NCI-H1105 treated with DMSO at 0.1 percent for 48 hours (cell line): ENCODE measurements at places on chromosomes 11 and 22.
A peak's percentile ranks its signal among the peaks of the same experiment; 100 is the strongest.

DNA sequence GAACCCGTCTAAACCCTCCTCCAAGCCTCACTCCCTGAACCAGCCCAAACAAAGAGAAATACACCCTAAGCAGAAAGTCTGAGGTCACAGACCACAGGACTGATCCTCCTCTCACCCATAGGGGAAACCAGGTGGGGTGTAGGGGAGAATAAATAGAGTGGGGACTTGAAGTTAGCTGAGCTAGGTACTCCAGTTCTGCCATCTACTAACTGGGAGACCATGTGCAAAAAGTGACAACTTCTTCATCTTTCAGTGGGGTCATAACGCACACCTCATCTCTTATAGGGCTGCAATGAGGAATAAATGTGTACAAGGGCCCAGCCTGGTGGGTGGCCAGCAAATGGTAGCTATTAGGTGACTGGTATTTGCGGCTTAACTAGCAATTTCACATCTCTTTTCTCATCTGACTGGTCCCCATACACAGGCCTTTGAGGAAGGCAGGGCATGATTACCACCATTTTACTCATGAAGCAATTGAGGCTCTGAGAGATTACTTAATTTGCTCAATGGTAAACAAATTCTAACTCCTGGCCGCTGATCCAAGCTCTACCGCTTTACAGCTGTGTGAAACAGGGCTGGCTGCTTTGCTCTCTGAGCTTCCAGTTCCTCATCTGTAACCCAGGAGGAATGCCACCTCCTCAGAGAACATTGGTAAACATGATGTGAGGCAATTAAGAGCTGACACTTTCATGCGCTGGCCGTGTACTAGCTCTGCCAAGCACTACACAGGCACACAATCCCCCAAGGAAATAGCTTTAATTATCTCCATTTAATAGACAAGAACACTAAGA is 16.6 kb downstream of the TBC1D10A start:
- no peak for DNase-seq

DNA sequence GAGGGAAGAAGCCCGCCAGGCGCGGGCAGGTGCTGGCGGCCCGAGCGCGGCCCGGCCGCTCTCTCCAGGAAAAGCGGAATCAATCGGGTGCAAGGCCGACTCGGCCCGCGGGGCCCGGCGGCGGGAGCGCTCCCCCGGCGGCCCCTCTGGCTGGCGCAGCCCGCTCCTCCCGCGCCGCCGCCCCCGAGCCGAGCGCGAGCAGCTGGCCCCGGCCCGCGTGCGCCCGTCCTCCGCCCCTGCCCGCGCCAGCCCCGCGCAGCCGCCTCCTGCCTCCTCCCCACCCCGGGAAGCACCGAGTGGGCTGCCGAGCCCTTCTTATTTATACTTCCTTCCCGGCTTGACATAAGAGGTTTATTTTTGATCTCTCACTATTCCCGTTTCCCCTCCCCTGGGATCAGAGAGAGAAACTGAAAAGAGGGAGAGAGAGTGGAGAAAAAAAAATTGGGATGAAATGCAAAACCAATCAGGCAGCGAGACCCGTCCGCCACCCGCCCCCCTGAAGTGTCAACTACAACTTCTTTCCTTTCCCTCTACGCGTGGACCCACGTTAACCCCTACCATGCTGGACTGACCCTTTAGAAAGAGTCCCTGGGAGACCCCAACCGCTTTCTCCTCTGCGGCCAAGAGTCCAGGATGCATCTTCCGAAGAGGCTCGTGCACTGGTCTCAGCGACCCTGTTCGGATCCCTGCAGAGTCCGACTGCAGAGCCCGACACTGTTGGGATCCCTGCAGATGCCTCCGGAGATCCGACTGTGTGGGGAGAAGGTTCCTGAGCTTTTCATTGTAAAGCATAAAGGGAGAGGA is at the start of gene ADAMTS8:
Gene ADAMTS8, minus strand, starts transcription at position 294 of the 804 bp plus-strand sequence. CDS start 323 bp downstream, outside the sequence.
- DNase-seq = peak; percentile 43

- DNase-seq = no peak
Measured at GRCh38 chr11:118104491-118104890, 17.7 kb upstream of the SMIM35 start.

GRCh38 chr11:119417726-119418540 is 5.0 kb downstream of the THY1 start:
- no peak for DNase-seq

- DNase-seq = peak; percentile 72
Measured at GRCh38 chr11:8068605-8069221, 12.3 kb upstream of the TUB start.

DNA sequence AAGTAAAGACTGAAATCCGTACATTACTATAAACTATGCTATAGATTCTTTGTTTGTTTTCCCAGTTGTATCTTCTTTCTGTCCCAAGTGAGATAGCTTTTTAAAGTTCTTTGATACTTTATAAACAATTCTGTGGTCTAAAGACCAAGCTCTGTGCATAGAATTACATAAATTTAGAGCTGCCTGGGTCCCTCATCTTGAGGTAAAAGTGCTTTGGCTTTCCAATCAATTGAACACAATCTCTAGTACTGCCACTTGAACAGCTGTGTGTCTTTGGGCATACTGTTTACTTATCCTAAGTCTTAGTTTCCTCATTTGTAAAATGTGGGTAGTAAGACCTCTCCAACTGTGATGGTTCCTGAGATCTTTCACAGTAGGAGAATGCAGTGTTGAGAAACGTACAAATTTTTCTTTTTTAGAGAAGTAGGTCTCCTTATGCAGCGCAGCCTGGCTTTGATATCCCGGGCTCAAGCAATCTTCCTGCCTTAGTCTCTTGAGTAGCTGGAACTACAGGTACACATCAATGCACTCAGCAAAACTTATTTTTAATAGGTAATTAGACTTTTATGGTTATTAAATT is 2.5 kb upstream of the EED start:
- no peak for DNase-seq

DNA sequence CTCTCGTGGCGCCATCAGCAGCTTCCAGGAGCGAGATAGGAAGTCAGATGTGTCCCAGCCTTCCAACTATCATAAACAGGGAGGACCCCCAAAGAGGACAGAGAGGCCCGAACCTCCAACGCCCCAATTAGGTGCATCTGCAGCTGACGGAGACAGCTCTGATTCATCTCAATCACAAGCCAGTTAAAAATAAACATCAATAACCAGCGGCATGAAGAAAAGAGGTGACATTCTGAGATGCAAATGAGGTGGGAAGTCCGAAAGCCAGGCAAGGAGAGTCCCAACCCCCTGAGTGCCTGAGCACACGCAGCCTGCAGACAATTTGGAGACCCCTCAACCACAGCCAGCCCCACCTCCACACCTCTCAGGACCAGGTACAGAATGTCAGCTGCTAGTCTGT is 28.1 kb upstream of the IGSF9B start:
- no peak for DNase-seq

- DNase-seq = no peak
Measured at GRCh38 chr11:67354075-67355022, 1.0 kb upstream of the POLD4 start.

DNA sequence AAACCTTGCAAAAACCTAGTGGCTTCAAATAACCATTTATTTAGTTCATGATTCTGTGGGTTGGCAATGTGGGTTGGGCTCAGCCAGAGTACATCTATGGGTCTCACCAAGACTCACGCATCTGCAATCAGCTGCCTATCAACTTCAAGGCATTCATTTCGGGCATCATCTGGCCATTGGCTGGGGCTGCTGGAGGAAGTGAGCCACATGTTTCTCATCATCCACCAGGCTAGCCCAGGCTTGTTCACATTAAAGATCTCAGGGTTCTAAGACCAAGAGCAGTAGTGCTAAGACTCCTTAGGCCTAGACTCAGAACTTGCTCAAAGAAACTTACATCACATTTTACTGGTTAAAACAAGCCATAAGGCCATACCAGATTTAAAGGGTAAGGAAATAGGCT is 478.9 kb upstream of the ARHGAP42 start:
- DNase-seq = no peak

DNA sequence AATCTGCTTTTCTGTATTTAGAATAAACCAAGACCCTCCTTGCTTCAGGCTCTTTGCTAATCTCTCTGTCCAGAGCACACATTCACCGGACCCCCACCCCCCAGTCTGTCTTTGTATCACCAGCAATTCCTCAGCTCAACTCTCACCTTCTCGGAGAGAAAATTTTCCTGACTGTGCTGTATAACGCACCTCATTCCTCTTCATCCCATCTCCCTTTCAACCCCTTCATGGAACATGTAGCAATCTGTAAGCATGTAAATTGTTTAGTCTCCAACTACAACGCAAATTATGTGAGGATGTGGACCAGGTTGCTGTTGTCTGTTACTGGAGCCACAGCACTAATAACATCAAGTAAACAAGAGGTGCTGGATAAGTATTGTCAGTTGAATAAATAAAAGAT is 349.8 kb downstream of the DCDC1 start:
- no peak for DNase-seq

- no peak for DNase-seq
Measured at GRCh38 chr11:2325123-2325522, 23.3 kb downstream of the TSPAN32 start.

GRCh38 chr11:36425561-36426081 is 84.5 kb downstream of the TRAF6 start:
- peak; percentile 7 for DNase-seq

GRCh38 chr22:24026056-24026455 is 15.0 kb downstream of the CABIN1 start:
- no peak for DNase-seq

GRCh38 chr11:118820412-118821357 is 29.7 kb upstream of the DDX6 start:
- peak; percentile 10 for DNase-seq

DNA sequence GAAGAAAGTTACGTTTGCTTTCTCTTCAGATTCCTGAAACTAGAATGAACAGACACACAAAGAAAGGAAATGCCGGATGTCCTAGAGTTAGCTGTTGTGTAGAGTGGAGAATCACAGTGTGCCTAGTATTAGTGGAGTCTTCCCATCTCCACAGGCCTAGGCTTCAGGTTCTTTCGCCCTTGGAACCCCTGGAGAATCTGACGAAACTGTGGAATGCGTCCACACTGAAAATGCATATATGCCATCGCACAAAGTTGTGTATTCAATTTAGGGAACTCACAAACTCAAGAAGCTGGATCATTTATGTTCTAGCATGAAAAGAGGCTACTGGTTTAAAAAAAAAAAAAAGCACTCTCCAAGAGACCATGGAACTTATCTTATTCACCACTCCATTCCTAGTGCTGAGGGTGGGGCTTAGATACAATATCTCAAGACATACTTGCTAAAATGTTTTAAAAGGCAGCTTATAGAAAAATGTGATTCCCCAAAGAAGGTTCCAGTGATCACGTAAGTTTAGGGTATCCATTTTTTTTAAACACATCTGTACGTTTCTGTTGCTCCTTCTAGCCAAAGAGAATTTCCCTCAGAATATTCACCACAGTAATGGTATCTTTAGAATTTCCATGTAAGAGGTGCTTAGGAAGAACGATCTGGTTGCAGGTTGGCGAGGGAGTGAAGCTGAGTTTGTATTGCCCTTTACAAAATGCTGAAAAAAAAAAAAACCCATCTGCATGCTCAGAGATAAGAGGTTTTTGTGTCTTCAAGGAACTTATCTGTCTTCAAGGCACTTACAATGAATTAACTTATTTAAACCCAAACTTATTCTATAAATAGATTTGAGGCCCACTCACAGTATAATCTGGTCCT is 20.0 kb downstream of the MAML2 start:
- DNase-seq = no peak
